ENCODE measurements at places on chromosomes 6 and 20.

- peak; percentile 70 for DNase-seq
These were observed 120.7 kb upstream of the ZFP64 start for GRCh38 chr20:52312132-52312729.

- no peak for DNase-seq
These were observed 19.0 kb upstream of the RBM38 start for GRCh38 chr20:57372157-57372556.

DNA sequence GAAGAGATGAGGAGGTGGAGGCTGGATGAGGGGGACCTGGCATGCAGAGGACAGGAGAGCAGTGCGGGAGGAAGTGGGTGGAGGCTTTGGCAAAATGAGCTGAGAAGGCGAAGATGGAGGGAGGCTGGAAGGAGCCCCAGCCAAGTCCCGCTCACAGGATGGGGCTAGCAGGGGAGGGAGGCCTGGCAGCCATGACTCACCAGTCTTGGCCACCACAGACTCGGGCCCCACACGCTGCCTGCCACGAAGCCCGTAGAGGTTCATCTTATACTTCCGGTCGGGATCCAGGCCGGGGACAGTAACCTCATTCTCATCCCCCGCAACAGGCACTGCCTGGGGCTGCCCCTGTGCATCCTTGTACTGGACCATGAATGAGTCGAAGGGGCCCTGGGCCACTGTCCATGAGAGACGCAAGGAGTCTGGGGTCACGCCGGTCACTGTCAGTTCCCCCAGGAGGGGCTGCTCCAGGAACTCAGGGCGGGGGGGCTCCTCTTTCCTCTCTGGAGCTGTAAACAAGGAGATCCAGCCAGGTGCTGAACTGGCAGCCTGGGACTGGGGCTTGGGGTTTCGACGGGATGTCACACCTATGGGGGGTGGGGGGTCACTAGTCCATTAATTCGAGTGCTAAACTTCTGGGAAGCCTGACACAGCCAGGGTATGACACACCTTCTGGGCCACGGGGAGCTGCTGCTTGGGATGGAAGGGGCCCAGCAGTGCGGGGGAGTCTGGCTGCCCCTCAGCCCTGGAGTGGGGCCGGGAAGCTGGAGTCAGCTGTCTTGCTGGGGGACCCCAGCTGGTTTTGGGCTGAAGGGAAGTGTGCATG lies 27.8 kb downstream of the TNXB start:
- DNase-seq = no peak

DNA sequence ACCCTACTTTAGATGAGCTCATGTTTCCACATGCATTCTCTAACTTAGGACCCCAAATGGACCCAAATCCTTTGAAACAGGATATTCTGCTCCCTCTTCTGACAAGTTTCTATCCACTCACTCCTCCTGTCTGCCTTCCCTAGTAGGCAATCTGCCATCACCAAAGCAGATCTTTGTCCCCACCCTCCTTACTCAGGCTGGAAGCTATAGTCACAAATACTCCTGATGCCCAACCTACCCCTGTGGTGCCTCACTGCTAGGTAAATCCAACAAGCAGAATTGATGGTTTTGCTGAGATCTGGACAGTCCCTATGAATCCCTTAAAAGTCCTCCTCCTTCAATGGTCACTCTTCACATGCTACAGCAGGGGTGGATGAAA lies 21.7 kb downstream of the ELOVL5 start:
- DNase-seq = no peak

- no peak for DNase-seq
These were observed 146.0 kb upstream of the BEND6 start for GRCh38 chr6:56808871-56809359.

DNA sequence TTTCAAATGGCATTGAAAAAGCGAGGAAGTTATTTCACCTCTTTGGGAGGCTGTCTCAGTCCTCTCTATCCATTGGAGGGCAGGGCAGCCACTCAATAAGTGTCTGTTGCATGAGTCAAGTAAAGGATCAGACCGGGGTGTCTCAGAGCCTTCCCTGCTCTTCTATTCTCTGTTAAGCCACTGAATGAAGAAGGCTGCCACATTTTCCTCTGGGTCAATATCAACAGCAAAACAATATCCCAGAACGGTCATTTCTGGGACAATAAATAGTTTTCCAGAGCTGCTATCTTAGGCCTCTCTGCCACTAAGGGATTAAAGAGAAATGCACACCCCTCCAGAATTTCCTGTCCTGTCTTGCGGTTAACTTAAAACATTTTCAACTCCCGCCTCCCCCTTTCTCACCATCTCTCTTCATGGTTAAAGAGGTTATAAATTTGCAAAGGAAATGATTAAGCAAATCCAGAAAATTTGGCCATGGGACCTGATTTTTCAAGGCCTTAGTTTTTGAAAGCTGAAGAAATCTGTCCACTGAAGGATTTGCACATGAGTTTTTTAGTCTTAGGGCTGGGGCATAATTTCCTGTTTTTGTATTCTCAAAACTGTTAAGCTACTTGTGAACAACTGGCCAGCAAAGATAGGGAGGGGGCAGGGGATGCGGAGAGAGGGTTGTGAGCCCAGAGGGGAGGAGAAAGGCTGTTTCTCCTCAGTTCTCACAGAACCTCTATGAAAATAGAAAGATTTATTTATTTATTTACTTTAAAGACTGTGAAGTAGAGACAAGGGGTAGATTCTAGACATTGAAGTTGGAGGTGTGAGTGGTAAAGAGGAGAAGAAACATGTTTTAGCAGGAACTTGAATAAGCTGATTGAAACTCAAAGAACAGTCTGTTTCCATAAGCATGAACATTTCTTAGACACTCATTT lies 135.7 kb downstream of the BCAS1 start:
- DNase-seq = peak; percentile 47

GRCh38 chr6:163533443-163533842 lies 118.9 kb downstream of the QKI start:
- DNase-seq = no peak

GRCh38 chr6:152572338-152573088 lies 64.6 kb downstream of the SYNE1 start:
- DNase-seq = no peak

All from activated naive CD4-positive, alpha-beta T cell treated with anti-CD3 and anti-CD28 coated beads, Interleukin-2, amount 10 ng/mL, durations not matched to agents 7 days and 5 days (primary cell).